ENCODE measurements at places on chromosomes 1 and 21.

GRCh38 chr1:29499104-29499650, 262.9 kb downstream of the PTPRU start:
- no peak for DNase-seq

DNA sequence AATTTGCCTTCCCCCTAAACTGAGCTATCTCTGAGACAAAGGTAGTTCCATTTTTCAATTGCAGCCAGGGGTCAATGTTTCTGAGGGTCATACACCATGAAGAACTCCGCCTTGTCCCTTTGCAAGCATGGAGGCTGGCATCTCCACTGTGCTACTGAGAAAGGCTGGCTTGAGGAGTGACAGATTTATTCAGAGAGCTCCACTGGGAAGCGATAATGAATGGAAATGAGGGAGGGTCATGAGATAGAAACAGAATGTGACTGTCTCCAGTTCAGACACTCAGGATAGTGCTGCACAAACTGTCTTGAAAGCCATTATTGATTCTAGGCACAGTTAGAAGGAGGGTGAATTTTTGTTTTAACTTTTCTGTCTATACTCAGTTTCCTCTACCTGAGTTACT, 197.5 kb downstream of the ZNF326 start:
- no peak for DNase-seq

- DNase-seq: no peak
Observed at GRCh38 chr1:154657556-154657955, 49.6 kb upstream of the ADAR start.

DNA sequence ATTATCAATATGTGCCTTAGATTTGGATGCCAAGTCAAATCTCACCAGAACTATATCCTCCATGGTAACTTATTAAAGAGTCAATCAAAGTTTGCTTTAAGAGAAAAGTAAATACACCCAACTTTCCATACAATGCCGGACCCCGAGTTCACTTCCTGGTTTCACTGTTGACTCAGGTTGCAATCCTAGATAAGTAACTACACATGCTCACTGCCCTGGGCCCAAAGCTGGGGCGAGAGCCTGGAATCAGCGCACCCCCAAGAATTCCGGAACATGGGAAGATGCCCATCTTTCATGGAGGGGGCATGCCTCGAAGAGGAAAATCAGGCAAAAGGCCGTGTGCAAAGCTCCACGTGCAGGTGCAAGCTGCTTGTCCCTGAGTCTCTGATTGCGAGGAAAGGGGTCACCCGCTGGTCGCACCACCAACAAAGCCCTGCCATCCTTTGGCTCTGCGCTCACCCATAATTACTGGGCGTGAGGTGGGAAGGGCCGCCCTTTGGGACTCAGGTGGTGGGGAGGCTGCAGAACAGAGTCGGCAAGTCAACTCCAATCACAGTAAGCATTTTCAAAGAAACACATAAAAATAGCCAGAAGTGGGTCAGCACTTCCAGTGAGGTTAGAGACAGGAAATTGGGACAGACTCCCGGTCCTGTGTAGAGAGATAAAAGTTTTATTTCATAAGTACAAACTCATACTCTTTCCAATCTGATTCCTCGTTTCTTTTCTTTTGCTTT, 167.7 kb downstream of the TOMM20 start:
- DNase-seq: no peak

- DNase-seq: no peak
Observed at GRCh38 chr1:154751690-154752089, 118.4 kb downstream of the KCNN3 start.

DNA sequence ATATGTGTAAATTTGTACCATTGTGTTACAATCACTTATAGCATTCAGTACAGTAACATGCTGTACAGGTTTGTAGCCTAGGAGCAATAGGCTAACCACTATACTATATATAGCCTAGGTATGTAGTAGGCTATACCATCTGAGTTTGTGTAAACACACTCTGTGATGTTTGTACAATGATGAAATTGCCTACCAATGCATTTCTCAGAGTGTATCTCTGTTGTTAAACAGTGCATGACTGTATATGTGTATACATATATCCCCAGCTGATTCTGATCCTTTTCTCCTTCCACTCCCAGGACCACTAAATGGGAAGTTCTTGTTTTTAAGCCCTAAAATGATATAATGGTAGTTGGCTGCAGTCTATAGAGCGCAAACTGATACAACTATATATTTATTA, 7.8 kb downstream of the GNPAT start:
- no peak for DNase-seq

DNA sequence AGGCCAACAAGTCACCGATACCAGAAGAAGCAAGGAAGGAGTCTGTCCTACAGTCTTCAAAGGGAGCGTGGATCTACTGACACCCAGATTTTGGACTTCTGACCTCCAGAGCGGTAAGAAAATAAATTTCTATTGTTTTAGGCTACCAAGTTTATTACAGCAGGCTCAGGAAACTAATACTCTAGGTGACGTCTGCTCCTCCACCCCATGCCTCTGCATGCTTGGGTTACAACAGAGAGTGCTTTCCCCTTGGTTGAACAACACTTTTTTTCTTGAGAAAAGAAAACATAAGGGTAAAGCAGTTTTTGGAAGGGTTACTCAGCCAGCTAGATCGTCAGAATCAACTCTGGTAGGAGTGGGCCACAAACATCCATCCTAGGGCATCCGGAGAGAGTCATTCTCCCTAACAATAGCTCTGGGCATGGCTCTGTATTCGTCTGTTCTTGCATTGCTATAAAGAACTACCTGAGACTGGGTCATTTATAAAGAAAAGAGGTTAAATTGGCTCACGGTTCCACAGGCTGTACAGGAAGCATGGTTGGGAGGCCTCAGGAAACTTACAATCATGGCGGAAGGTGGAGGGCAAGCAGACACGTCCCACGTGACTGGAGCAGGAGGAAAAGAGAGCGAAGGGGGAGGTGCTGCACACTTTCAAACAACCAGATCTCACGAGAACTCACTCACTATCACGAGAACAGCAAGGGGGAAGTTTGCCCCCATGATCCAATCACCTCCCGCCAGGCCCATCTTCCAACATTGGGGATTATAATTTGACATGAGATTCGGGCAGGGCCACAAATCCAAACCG, 22.2 kb upstream of the DNAJC11 start:
- no peak for DNase-seq

- no peak for DNase-seq
Observed at GRCh38 chr1:38183096-38183495, 136.5 kb upstream of the POU3F1 start.

GRCh38 chr1:102732927-102733326, 375.4 kb downstream of the COL11A1 start:
- no peak for DNase-seq

DNA sequence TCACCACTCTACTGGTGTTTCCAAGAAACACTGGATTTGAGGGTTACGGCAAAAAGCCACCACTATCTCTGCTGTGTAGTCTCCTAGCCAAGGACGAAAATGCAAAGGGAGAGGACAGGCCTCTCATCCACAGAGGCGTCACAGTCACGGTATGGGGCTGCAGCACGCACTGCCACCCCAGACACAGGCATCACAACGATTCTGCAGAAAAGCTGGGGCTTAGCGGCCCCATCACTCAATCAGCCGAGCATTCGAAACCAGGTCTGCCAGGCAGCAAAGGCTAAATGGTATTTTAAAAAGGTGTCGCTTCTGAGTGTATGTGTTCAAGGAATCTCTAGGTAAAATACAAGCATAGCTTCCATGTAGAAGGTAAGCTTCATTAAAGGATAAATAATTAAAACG, 1.4 kb downstream of the RIPK4 start:
- DNase-seq: no peak

DNA sequence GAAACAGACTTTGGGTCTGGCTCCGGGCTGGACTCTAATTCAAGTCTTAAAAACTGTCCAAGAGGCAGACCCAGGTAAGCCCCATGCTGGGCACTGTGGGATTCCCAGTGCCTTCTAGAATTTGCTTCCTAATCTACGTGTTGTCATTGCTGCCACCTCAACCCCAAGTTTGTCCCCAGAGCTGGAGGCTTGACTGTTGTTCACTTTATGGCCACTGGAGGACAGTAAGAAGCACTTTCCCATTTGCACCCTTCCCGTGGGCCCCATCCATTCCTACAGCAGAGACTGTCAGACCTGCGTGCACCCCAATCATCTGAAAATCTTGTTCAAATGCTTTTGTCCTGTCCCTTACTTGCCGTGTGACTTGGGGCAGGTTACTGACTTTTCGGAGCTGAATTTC, 29.4 kb upstream of the VASH2 start:
- DNase-seq: no peak

GRCh38 chr1:205769641-205770365, 5.5 kb downstream of the RAB29 start:
- DNase-seq: no peak
